Hepatocyte (in vitro differentiated cells): ENCODE measurements at places on chromosomes 4 and X. TPM values are rescaled to one million over a fixed set of nuclear protein-coding genes. Genes with fewer than 3 reads are reported as not detected.

Gene ENOPH1
- 51.9 and 59.6 TPM in 2 replicates for total RNA-seq

Gene CFAP99
- total RNA-seq: 0.04 TPM in 1 of 2 replicates, not detected in the other

Gene GAGE10
- total RNA-seq: not detected in 2 replicates

Gene ANXA10
- total RNA-seq: 27.4 and 33.4 TPM in 2 replicates

Gene ITGB1BP2
- 1.1 and 1.6 TPM in 2 replicates for total RNA-seq

Gene NPY2R
- 1.4 and 1.9 TPM in 2 replicates for total RNA-seq

Gene SYP
- total RNA-seq: 1.4 and 2.5 TPM in 2 replicates

Gene ZNF185
- total RNA-seq: 10.6 and 10.8 TPM in 2 replicates

Gene WDR44
- total RNA-seq: 9.7 and 12.6 TPM in 2 replicates

DNA sequence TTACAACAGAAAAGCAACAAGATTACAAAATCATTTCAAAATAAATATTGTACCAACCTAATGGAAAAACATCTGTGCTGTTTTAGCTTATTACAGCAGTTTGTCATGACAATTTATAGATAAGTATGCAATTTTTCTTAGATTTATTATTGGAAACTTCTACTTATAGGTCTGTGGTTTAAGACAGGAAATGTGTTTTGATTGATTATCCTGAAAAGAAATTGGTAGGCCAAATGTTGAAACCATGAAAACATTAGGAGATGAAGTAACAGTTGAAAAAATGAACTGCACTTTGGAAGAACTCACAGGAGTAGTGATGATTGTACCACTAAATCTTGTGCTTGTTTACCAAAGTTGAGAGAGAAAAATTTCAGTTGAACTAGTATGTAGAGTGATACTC lies 162.2 kb upstream of the GIMD1 start:
- H3K27ac ChIP-seq: no peak overlapping the region
- peaks cover 9% of the 10 kb centered on the region for H3K4me1 ChIP-seq
- no peak for DNase-seq
- H3K27me3 ChIP-seq: no peaks in the 10 kb centered on the region
- H3K4me3 ChIP-seq: no peak overlapping the region

DNA sequence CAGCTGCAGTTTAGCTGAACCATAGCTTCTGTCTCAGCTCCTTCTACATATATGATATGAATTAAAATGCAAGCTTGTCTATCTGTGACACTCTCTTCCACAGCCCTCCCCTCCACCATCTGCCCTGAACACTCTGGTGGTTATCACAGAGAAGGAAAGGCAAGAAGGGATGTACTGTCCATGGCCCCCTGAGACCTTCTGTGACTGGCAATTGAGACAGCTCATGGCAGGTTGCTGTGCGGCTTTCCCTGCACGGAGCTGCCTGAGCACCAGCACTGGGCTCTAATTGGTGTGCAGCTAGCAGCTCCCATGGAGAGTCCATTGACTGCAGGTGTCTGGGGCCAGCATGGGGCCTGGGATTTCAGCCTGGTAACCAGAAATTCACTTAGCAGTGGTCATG lies 109.8 kb upstream of the ANXA3 start:
- H3K4me3 ChIP-seq: no peak overlapping the region
- H3K27ac ChIP-seq: no peak overlapping the region
- H3K27me3 ChIP-seq: no peaks in the 10 kb centered on the region
- H3K36me3 ChIP-seq: no peaks in the 10 kb centered on the region

DNA sequence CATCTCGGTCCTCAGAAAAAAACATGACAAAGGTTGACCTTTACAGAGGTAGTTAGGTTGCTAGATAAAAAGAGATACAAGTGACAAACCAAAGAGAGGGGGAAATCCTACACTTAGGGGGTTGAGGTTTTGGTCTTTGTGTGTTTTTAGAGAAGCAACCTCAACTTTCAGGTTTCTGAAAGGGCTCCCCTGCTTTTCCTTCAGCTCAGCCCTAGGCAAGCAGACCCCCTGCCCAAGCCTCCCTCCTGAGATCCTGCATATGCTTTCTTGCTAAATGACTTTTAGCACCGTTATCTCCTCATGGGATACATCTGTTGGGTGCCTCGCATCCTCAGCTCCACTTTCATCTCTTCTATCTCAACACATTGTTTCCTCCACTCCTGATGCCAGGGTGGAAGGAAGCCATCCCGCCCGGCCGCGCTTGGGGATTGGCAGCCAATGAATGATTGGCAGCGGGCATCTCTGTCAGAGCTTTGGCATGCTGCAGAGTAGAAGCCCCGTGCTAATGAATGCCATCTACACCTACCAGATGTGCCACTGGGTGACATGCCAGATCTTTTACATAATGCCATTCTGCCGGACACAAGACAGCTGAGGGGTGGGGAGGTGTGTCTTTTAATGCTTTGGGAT lies 15.0 kb upstream of the PRDM8 start:
- H3K27me3 ChIP-seq: peaks cover 64% of the 10 kb centered on the region
- H3K36me3 ChIP-seq: no peaks in the 10 kb centered on the region
- H3K4me3 ChIP-seq: no peak overlapping the region
- H3K4me1 ChIP-seq: peaks cover 15% of the 10 kb centered on the region
- no peak for DNase-seq

DNA sequence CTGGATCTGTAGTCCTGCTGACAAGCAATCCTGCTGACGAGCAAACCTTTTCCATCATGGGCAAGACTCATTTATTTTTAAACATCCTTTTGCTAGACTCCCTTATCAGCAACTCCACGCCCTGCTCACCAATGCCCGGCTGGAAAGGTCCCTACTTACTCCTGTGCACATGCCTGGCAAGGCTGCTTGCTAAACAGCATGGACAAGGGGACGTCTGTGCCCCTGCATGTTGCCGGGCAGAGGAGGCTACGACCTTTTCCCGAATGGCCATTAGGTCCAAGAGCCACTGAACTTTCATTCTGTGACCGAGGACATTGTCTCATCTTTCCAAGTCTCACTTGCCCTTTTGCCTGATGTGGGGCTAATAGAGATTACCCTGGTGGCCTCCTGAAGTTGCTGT lies 98.6 kb downstream of the MGST2 start:
- no peaks in the 10 kb centered on the region for H3K27me3 ChIP-seq
- DNase-seq: no peak
- H3K36me3 ChIP-seq: no peaks in the 10 kb centered on the region

DNA sequence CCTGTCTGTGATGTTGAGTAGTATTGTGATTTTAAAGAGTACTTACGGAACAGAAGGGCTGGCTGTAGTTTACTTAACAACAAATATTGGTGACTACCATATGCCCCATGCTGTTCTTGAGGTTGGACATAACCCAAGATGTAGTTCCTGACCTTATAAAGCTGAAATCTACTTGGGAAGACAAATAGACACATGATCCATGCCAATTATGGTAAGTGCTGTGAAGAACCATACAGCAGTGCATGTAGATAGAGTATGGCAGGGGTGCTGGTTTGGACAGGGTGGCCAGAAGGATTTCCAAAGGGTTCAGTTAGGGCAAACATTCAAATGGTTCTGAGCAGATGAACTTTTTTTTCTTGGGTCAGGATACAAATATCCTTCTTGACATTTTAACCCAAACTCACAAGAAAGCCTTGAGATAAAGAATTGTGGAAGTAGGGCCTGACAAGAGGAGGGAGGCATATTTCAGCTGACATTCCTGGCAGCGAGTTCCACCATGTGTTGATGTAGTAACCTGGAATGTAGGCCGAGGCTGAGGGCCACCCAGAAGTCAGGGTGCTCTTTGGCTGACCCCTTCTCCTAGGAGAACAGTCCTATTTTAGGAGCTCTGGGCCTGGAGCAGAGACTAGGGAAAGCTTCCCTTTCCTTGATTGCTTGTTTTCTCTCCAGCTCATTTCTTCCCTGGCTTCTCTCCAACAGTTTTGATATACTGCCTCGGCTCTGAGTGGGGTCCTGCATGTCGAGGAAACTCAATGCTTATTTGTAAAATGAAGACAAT lies 74.2 kb downstream of the FREM3 start:
- DNase-seq: peak; percentile 8
- H3K36me3 ChIP-seq: no peaks in the 10 kb centered on the region
- H3K27me3 ChIP-seq: no peaks in the 10 kb centered on the region
- peak overlapping the region; percentile 3 for H3K27ac ChIP-seq
- peaks cover 3% of the 10 kb centered on the region for H3K4me1 ChIP-seq

DNA sequence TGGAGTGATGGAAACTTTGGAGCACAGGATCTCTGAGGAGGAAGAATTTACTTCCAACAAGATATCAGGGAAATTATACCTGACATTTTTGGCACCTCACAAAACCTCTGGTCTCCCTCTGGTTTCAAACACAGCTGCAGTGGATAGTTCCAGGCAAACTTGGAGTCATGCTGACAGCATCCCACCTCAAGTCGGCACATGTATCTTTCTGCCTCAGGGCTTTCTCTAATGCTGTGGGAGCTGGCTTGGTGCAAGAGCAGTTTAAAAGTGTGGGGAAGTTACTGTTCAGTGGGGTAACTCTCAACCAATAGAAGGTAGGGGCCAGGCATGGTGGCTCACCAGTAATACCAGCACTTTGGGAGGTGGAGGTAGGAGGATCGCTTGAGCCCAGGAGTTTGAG lies 207.1 kb upstream of the NHS start:
- H3K4me1 ChIP-seq: no peaks in the 10 kb centered on the region
- H3K27me3 ChIP-seq: no peaks in the 10 kb centered on the region
- no peak overlapping the region for H3K4me3 ChIP-seq
- no peak for DNase-seq

- H3K27me3 ChIP-seq: no peaks in the 10 kb centered on the region
- DNase-seq: peak; percentile 74
Observed at GRCh38 chrX:39470588-39471407, 627.0 kb downstream of the BCOR start.

- no peak for DNase-seq
- H3K4me1 ChIP-seq: no peaks in the 10 kb centered on the region
Observed at GRCh38 chrX:47900833-47901232, 64.1 kb downstream of the ZNF81 start.

GRCh38 chr4:128675083-128675482 lies 134.4 kb upstream of the JADE1 start:
- H3K27me3 ChIP-seq: no peaks in the 10 kb centered on the region
- no peaks in the 10 kb centered on the region for H3K36me3 ChIP-seq
- no peaks in the 10 kb centered on the region for H3K4me1 ChIP-seq
- no peak overlapping the region for H3K27ac ChIP-seq

DNA sequence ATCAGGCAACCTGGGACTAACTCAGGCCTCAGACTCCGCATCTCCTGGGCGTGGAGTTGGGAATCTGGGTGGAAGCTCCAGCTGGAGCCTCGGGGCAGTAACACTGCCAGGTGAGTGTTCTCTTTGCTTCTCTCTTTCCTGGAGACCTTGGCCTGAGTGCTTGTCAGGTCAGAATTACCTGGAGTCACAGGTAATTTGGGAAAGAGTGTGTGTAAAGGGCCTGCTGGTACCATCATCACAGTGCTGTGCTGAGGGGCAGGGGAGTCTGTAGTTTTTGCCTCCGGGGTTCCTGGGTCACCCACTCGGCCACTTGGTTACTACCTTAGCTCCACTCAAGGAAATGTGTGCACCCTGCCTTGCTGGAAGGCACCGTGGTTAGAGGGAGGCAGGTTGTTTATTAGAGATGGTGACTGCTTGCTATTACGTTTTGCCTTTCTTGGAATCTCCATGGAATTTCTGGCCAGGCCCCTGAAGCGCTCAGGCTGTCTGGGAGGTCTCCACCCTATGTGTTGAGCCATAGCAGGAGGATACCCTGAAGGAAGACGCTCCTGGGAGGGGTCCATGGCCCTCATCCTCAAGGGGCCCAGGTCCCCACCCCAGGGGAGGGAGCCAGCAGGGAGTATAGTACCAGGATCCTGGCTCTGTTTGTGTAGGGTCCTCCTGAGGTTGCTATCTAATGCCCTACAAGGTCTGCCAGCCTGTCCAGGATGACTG lies 2.9 kb downstream of the GPR78 start:
- no peak overlapping the region for H3K27ac ChIP-seq
- DNase-seq: no peak
- peaks cover 24% of the 10 kb centered on the region for H3K27me3 ChIP-seq
- H3K4me3 ChIP-seq: no peak overlapping the region
- H3K4me1 ChIP-seq: no peaks in the 10 kb centered on the region
- H3K36me3 ChIP-seq: no peaks in the 10 kb centered on the region

- no peaks in the 10 kb centered on the region for H3K4me1 ChIP-seq
- H3K27me3 ChIP-seq: no peaks in the 10 kb centered on the region
- H3K4me3 ChIP-seq: no peak overlapping the region
- no peaks in the 10 kb centered on the region for H3K36me3 ChIP-seq
- no peak for DNase-seq
Observed at GRCh38 chr4:176921256-176921655, 128.5 kb upstream of the VEGFC start.

DNA sequence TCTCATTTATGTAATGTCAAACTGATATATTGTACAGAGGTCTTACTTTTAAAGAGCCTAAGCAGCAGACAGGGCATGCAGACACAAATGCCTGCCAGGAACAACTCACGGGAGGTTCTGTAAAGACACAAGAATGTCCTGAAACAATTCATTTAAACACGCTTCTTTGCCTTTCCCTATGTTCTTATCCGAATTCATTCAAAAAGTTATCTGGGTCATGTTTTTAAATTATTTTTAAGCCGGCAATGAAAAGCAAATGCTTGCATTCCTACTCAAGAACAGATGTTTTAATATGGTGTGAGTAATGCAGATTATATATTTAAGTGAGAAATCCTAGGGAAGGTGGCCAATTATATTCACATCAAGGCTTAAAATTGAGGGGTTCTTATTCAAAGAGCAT lies 192.6 kb downstream of the PDGFC start:
- H3K4me3 ChIP-seq: no peak overlapping the region
- no peaks in the 10 kb centered on the region for H3K36me3 ChIP-seq
- peaks cover 18% of the 10 kb centered on the region for H3K4me1 ChIP-seq
- H3K27ac ChIP-seq: peak overlapping the region; percentile 41
- no peak for DNase-seq

DNA sequence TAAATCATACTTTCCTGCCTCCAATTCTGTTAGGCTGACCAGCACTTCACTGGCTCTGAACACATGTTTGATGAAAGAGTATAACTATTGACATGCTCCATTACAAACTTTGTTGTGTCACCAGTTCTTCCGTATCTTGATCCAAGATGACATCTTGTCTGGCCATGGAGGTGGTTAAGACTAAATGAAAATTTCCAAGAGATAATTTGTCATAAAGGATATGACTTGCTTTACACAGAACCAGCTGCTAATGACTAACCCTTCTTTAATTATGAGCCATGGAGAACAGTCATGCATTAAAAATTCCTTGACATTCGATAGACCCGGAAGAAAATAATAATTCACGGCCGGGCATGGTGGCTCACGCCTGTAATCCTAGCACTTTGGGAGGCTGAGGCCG lies 17.7 kb upstream of the N4BP2 start:
- no peaks in the 10 kb centered on the region for H3K27me3 ChIP-seq
- H3K4me3 ChIP-seq: no peak overlapping the region
- no peaks in the 10 kb centered on the region for H3K36me3 ChIP-seq
- DNase-seq: no peak
- H3K4me1 ChIP-seq: no peaks in the 10 kb centered on the region

DNA sequence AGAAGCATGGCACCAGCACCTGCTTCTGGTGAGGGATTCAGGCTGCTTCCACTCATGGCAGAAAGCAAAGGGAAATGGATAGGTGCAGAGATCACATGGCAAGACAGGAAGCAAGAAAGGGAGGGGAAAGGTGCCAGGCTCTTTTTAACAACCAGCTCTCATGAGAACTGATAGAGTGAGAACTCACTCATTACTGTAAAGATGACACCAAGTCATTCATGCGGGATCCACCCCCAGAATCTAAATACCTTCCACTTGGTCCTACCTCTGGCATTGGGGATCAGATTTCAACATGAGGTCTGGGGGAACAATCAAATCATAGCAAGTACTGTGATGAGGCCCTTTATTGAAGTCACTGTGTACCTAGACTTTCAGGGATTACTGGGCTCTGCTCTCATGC lies 72.0 kb upstream of the PRDM5 start:
- no peak overlapping the region for H3K27ac ChIP-seq
- DNase-seq: no peak
- no peak overlapping the region for H3K4me3 ChIP-seq
